ENCODE measurements at places on chromosomes 5 and 9.

DNA sequence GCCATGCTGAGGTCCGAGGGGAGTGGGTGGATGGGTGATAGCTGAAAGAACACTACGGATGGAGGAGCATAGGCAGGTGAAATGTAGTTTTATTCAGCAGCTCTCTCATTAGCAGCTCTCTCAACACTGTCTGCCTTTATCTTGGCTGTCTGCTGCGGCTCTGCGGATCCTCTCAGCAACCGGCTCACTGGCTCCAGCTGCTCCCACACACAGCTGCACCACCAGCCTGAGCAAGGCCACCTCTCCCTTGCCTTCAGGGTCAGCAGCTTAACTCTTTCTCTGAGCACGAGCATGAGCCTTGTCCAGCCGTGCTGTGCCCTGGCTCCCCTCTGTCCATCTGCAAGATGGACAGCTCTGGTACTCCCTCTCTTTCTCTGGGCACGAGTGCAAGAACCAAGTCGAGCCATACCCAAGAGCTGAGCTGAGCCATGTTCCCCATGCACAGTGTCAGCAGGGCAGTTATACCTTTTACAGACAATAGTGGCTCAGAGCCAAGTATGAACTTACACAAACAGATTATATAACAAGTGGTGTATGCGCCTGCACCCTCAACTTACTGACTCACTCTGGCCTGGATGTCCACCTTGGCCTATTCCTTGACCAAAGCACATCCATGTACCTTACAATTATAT, 108.5 kb downstream of the MACIR start:
- DNase-seq = no peak

DNA sequence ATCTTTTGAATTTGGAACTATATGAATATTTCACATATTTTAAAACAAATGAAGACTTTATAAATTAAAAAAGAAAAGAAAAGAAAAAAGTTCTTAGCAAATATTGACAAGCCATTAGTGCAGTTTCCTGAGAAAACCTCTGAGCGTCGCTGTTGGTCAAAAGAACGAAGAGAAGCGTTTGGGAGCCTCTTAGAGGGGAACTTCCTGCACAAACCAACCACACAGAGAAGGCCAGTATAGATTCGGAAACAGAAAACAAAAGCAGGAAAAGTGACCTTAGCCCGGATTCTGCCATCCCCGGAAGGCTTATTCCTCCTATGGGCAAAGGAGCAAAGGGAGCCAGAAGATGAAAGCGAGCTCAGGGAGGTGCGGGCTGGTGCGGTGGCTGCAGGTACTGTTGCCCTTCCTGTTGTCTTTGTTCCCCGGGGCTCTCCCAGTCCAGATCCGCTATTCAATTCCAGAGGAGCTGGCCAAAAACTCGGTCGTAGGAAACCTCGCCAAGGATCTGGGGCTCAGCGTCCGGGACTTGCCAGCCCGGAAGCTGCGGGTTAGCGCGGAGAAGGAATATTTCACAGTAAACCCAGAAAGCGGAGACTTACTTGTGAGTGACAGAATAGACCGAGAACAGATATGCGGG, at the start of gene PCDHGB2:
Gene PCDHGB2 (plus strand): TSS at position 205 of the 637 bp plus-strand sequence. CDS start 142 bp downstream, at position 347.
- DNase-seq = peak; percentile 32

- peak; percentile 13 for DNase-seq
Measured at GRCh38 chr5:125530833-125531615, 784.6 kb upstream of the ZNF608 start.

GRCh38 chr5:165906871-165907270, 2384.6 kb upstream of the WWC1 start:
- peak; percentile 1 for DNase-seq

GRCh38 chr5:1503241-1504068, 20.3 kb downstream of the LPCAT1 start:
- no peak for DNase-seq

- DNase-seq = peak; percentile 18
Measured at GRCh38 chr5:81749561-81750307, 1.2 kb downstream of the SSBP2 start.

DNA sequence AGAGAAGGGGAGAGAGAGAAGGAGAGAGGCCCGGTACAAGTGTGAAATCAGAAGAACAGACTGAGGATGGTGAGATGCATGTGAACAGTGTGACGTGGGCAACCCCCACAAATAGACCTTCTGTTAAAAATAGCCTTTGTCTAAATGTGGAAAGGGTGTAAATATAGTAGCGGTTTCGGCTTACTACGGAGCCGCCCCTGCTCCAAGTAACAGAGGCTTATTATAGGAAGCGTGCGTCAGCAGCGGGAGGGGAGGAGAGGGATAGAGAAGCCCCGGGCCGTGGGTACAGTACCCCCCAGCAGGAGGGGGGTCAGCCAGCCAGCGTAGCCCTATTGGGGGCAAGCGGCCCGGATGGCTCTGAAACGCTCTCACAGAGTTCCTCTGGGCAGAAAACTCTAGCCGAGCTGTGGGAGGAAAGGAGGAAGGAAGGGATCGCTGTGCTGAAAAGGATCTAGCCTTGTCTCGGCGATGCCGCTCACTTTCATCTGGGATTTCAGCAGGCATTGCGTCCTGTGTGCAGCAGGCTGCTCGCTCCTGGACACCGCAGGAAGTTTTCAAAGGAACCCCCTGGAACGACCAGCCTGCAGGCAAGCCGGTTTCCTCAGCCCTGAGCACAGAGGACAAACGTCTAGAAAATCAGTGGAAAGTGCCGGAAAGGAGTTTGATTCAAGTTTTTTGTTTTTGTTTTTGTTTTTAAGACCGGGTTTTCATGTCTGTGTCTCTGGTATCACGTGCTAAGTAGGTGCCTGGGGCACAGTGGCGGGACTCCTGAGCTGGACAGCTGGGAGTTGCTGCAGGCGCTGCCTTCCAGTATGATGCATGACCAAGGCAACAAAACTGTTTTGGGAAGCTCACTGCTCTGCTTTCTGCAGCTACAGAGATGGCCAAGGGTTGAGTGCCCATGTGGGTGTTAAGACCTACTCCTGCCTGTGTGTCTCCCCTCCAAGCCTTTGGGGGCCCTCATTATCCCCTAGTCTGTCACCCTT, 146.6 kb downstream of the SEC61B start:
- peak; percentile 90 for DNase-seq

GRCh38 chr9:130963337-130963908, 24.4 kb upstream of the FIBCD1 start:
- DNase-seq = no peak

DNA sequence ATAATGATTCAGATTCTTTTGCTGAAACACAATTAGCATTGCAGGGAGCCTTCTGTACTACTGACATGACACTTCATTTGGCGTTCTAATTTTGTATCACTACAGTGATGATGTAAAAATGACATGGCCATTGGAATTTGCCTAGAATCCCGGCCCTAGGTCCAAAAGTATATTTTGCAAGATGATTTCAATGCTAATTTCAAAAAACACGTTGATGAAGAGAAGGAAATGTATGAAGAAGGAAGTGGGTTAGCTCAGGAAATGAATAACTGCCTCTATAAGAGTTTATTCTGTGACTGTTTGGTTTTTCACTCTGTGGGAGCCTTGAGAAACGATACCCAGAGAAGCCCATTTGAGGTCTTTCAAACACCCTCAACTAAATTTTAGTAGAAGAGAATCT, 59.3 kb downstream of the OSTF1 start:
- DNase-seq = peak; percentile 26

GRCh38 chr5:87788416-87788815, 375.7 kb upstream of the CCNH start:
- DNase-seq = no peak

- DNase-seq = no peak
Measured at GRCh38 chr5:132372542-132372941, 3.0 kb downstream of the SLC22A5 start.

DNA sequence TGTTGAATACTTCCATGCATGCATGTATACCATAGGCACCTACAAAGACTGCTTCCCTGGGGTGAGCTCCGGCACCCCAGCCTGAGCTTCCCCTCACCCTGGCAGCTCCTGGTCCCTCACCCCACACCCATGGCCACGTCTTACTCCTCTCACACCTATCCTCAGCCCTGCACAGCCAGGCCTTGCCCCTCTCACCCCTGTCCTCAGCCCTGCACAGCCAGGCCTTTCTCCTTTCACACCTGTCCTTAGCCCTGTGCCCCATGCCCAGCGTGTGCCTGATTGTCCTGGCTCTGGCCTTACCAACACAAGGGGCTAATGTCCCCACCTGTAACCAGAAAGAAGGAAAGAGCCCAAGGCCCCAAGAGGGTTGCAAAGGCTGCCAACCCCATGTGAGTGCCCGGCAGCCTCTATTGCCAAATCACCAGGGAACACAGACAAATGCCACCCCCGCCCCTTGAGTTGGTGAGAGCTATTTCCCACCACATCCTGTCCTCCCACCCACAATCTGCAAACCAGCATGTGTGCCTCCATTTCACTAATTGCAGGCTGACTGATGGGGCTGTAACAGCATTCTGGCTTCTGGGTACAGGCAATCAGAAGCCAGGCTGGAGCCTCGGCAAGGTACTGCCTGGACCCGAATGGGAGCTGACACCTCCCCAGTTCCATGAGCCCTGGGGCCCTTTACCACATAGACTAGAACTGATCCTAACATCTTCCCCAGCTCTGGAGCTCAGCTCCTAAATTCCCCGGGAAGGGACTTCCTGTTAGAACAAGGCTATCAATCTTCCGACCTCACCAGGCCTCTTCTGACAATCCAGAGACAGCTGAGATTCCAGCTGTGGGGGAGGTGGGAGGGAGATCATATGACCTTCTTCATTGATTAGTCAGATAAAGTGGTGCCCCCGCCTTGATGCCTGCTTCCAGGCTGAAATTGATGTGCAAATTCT, 78.2 kb downstream of the FAM114A2 start:
- peak; percentile 65 for DNase-seq

- DNase-seq = no peak
Measured at GRCh38 chr5:134887593-134888159, 13.5 kb downstream of the TXNDC15 start.

DNA sequence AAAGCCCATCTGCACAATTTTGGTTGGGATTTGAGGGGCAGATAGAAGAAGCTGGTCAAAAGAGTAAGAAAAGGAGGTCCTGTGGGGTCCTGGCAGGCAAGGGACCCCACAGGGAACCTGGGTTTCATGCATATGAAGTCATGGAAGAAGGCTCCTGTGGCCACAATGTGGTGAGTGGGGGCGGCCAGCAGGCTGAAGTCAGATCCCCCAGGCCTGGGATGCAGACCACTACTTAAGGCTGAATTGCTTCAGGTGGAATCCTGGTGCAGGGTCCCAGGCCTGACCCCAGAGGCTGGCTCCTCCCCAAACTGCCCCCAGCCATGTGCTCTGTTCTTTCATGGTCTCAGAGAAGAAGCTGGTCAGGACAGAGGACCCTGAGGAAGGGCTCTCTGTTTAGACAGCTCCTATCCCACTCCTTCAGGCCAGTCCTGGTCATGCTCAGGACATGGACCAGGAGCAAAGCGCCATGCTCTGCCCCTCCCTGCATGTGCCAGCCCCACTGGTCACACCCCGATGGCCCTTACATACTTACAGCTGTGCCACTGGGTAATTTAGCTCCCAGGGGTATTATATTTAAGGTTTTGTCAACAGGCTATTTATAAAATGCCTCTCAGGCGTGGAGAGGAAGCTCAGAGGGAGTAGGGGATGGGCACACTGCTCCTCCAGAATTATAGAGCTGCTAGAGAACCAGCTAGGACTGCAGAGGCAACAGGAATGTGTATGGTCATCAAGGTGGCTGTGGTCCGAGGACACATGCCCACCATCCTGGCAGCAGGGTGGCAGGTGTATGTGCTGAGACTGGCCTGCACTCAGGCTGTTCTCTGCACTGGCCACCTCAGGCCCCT, 33.4 kb downstream of the C5orf15 start:
- no peak for DNase-seq

DNA sequence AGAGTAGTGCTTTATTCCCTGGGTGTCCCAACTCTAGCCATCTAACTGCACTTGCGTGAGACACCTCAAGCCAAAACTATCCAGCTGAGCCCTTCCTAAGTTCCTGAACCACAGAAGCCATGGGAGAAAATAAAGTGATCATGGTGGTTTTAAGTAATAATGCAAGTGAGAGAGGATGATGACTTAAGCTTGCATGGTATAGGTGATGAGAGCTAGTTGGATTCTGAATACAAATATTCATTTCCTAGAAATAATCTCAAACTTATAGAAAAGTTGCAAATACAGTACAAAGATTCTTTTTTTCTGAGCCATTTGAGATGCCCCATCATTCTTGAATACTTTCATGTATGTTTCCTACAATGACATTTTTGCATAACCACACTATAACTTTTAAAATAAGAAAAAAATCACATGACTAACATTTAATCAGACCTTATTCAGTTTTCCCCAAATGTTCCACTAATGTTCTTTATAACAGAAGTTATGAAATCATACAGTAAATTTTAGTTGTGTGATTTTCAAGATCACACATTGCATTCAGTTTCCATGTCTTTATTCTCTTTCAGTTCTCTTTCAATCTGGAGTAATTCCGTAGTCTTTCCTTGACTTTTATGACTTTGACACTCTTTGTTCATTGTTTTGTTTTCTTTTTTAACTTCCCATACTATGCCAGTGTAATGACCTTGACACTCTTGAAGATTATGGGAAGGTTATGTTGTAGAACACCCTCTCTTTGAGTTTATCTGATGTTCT, 5.5 kb upstream of the AK3 start:
- no peak for DNase-seq

DNA sequence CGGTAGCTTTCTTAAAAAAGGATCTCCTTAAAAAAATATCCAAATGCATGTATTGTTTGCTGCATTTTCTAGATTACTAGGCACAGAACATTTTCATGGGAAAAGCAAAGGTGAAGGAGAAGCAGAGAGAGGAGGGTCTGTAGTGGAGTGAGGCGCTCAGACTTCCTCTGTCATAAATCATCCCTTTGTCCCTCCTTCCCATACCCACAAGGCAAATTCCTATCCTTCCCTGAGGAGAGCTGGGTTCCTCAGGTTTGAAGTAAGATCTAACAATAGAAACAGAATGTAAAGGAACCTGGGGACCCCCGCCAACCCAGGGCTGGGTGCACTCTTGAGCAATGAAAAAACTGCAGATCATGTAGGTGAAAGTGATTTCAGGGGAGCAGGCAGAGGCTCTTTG, 149.2 kb upstream of the ANKH start:
- peak; percentile 48 for DNase-seq

DNA sequence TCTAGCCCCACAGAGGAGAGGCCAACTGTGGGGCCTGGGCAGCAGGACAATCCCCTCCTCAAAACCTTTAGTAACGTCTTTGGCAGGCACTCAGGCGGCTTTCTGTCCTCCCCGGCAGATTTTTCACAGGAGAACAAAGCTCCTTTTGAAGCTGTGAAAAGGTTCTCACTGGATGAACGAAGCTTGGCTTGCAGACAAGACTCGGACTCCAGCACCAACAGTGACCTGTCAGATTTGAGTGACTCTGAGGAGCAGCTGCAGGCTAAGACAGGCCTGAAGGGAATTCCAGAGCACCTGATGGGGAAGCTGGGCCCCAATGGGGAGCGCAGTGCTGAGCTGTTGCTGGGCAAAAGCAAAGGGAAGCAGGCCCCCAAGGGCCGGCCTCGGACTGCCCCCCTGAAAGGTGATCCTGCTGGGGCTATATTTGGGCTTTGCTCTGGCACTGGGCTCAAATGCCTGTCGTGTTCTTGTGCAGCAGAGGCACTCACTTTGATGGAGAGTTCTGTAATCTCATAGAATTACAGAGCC, 39.4 kb downstream of the KDM3B start:
- DNase-seq = no peak

DNA sequence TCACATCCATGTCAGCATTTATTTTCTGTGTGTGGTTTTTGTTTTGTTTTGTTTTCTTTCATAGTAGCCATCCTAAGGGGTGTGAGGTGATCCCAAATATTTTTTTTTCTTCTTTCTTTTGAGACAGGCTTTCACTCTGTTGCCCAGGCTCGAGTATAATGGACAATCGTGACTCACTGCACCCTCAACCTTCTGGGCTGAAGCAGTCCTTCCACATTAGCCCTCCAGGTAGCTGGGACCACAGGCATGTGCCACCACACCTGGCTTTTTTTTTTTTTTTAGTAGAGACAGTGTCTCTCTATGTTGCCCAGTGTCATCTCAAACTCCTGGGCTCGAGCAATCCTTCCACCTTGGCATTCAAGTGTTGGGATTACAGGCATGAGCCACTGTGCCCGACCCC, 59.1 kb downstream of the CDC42SE2 start:
- DNase-seq = no peak
